GM04504 (cell line): ENCODE measurements at places on chromosomes 1 and 21.

- DNase-seq: no peak
Observed at GRCh38 chr1:50419192-50419906, 3.9 kb downstream of the DMRTA2 start.

DNA sequence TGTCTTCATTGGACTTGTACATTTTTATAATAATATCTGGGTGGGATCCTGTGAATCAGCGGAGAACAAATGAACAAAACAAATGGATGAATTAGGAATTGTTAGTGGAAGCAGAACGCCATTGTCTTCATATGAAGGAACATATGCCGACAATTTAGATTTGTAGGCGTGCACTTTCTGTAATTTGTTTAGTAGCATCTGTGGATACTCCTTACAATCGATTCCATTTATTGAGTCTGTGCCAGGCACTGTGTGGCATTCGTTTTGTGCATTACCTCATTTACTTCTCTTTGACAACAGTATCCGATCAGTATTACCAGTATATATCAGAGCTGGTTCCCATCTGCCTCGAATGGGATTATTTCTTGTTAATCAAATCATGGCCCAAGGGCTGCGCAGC, 61.9 kb downstream of the PRDM2 start:
- no peak for DNase-seq

DNA sequence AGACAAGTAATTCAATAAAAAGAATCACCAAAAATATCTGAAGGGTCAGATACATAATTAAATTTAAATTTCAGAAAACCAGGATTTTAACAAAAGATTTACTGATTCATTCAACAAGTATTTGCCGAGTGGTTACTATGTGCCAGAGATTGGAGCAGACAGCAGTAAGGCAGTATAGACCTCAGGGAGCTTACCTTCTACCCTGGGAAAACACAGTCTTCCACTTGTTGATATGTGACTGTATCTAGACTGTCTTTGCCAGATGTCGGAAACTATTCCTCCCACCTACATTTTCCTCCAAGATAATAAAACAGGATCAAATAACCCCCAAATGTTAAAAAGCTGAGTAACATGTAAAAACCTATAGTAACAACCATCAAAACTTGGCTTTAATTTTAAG, 6.2 kb downstream of the HNRNPR start:
- DNase-seq: no peak

DNA sequence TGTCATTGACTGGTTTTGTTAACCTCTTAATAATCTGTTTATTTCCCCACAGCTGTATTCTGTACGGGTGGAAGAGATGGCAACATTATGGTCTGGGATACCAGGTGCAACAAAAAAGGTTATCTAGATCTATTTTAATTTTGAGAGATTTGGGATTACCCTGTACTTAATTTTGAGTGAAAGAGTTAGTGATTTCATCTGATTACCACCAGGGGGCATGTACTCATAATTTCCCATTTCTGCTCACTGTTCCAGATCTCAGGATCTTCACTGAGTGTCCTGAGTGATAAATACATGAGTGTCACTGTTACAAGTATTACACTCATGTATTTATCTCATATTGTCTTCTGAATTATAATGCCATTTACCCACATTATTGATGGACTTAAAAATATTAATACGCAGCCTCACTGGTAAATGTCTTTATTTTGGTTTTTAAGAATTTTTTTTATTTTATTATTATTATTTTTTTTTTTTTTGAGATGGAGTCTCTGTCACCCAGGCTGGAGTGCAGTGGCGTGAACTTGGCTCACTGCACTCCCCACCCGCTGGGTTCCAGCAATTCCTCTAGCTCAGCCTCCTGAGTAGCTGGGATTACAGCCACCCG, 27.4 kb downstream of the DTL start:
- DNase-seq: peak; percentile 17

DNA sequence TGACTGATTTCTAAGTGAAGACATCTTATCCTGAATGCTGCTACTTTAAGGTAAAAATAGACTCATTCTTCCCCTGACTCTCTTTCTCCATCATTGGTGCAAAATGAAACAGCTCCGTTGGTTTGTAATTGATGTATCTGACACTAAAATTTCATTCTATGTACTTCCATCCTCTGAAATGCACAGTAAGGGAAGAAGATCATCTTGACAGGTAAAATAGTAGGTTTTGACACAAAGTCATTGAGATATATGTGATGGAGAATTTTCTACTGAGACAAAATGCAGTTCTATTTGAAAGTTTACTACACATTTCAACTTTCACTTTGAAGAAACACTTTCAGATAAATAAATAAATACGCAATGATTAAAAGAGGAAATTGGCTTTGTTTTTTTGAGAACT, 348.9 kb downstream of the SMYD3 start:
- no peak for DNase-seq
